Activated naive CD4-positive, alpha-beta T cell treated with anti-CD3 and anti-CD28 coated beads, Interleukin-2, amount 10 ng/mL, durations not matched to agents 7 days and 5 days (primary cell): ENCODE measurements at places on chromosomes 4 and X.

GRCh38 chr4:118398226-118399090 lies 45.7 kb upstream of the PRSS12 start:
- no peak for DNase-seq

- no peak for DNase-seq
Observed at GRCh38 chr4:184392316-184392715, 82.0 kb downstream of the IRF2 start.

DNA sequence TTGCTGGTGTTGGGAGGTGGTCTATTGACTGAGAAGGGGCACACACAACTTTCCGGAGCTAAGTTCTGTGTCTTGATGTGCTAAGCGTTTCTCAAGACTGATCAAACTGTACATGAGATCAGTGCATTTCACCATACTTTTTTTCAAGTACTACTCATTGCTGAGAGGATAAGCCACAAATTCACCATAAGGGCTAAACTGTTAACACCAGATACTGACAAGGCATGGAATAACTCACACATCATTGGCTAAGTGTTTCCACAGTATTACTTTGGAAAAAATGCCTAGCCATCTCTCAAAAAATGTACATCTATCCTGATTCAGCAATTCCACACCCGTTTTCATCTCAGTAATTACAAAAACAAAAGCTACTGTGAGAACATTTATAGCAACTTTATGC lies 13.0 kb downstream of the RBMX start:
- DNase-seq: no peak

DNA sequence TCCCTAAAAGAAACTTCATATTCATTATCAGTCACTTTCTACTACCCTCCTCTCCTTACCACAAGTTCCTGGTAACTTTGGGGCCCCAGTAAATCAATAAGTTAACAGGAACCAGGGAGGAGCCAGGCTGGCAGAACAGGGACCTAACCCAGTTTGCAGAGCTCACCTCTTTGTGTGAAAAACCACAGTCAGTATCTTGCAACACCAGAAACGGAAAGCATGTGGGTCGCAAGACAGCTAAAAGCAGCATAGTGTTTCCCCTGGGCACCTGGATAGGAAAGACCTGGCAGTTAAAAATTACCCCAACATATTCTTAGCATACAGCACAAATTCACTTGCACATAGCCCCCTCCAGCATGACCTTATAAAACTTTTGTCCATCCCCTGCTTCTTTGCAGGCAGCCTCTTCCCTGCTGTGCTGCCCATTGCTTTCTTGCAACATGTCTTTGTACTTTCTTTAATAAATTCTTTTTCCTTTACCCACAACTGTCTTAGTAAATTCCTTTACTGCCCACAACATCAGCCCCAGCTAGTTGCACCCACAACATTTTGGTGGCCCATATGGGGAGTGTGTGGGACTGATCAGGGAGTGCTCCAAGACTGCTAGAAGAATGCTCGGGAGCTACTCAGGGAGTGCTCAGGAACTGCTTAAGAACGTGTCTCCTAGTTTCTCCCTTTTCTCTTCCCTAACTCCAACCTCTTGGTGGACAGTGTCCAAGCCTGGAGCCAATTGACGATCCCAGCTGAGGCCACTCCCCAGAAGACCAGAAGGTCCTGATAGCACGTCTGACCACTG lies 83.4 kb downstream of the MSN start:
- DNase-seq: peak; percentile 59

DNA sequence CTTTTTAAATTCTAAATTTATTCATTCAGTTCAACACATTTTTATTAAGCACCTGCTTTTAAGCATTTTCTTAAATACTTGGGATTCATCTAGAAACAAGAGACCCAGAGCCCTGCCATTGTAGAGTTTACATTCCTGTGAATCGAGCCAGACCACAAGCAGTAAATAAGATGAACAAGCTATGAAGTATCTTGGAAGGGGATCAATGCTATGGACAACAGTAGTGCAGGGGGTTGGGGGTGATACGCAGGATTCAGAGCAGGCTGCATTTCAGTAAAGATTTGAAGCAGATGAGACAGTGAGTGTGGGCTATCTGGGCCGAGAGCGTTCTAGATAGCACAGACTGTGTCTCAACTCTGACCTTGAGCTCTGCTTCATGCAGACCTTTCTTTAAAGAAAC lies 35.1 kb downstream of the CLDN22 start:
- DNase-seq: no peak

DNA sequence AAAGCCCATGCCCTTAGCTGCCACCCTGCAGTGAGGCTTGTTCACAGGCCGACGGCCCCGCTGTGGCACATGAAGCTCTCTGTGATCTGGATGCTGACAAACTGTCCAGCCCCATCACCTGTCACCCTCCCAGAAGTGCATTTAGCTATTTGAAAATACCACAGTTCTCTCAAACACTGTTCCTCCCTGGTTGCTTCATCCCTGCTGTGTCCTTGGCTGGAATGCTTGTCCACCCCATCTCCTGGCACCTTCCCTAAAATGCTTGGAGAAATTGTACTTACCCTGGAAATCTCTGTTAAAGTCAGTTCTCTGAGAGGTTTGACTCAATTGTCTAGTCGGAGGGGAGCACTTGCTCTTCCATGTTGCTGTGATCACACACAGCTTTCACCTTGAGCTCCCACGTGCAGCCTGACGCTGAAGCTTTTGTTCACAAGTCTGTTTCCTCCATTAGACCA lies 10.1 kb downstream of the SYNPO2 start:
- DNase-seq: no peak

DNA sequence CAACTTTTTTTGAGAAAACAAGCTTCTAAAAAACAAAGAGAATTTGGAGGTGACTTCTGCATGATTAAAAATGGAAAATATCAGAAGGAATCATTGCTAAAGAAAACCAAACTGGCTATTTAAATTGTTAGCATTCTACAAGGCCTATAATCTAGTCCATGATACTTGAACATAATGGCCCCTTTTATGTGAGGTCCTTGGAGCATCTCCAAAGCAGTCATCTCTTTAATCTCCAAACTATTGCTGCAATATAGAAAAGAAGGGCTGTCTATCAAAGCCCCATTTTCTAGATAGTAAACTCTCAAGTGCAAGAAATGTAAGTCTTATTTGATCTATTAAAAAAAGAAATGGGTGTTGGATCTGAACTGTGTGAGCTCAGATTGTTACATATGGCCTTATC lies 615.1 kb downstream of the CENPC start:
- no peak for DNase-seq

DNA sequence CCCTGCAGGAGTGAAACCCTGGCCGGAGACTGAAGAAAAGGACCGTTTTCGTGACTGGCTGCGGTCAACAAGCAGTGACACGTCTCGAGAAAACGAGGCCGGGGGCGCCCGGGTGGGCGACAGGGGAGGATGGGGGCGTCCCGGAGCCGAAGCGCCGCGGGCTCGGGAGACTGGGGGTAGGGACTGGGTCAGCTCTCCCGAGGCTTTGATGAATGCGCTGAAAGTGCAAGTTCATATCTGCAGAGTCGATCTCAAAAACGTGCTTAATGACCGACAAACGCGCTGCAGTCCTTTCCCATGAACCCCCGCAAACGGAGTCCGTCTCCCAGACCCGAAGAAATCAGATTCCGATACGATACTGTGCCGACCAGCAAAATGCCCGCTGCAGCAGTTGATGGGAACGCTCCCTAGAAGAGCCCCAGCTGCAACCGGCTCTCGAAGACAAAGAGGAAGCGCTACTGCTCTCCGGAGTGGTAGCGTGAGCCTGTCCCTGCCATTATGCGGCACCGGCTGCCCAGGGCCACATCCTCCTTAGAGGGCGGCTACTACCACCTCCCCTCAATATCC lies 806 bp upstream of the CD99L2 start:
- DNase-seq: peak; percentile 56

DNA sequence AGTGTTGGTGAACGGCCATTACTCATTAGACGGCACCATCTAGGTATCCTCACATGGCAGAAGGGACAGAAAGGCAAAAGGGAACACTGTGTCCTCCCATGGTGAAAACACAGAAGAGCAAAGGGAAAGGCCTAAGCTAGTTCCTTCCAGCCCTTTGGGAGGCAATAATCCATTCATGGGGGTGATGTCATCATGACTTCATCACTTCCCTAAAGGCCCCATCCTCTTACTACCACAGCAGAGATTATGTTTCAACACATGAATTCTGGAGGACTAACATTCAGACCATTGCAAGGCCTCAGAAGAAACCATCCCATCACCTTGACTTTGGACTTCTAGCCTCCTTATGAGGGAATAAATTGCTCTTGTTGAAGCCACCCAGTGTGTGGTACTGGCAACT lies 238.2 kb downstream of the MGST2 start:
- DNase-seq: no peak

GRCh38 chr4:24968278-24968677 lies 55.4 kb upstream of the CCDC149 start:
- no peak for DNase-seq

DNA sequence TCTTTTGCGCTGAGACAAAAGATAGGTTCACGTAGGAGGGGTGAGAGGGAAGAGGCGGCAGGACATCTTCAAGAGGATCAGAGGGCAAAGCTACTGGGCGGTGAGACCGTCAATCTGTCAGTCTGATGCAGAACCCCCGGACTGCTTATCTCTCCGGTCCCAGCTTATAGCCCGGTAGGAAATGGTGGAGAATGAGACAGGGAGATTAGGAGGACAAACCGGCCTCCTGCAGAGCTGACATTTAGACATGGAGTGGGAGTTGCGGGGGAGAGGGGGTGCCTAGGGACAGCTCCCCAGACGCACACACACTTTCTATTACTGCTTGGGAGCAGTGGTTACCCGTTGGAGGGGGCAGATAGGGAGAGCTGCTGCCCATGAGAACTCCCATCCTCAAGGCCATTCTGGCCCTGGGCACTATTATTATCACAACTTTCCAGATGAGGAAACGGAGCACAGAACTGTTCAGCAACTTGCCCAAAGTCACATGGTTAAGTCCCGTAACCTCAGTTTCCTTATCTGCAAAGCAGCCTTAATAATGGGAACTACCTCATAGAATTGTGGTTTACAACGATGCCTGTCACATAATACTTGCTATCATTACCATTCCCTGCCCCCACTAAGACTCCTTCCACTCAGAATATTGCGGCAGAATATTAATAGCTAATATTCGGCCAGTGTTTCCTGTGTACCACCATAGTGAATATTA lies 1.1 kb upstream of the HDAC6 start:
- peak; percentile 21 for DNase-seq

GRCh38 chrX:108438110-108438623 lies at the start of gene COL4A6:
COL4A6 (minus strand) TSS chrX:108438422; CDS start chrX:108438196, 226 bp downstream.
- no peak for DNase-seq

DNA sequence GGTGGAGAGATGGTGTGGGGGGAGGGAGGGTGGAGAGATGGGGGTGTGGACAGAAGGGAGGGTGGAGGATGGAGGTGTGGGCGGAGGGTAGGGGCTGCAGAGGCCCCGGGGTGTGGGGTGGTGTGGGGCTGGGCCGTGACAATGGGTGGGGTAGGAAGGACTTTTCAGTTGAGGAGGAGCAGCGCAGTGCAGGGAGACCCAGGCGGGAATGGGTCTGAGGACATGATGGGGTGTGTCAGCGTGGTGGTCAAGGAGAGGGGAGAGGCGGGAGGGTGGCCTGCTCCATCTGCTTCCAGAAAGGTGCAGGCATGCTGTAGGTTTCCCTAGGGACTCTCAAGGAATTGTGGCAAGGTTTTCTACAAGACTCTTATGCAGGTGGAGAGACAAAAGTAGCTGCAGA lies 48.9 kb downstream of the RGS12 start:
- no peak for DNase-seq

- no peak for DNase-seq
Observed at GRCh38 chr4:157591245-157591644, 370.7 kb downstream of the GRIA2 start.

- no peak for DNase-seq
Observed at GRCh38 chrX:100648458-100649417, 4.7 kb downstream of the SRPX2 start.

DNA sequence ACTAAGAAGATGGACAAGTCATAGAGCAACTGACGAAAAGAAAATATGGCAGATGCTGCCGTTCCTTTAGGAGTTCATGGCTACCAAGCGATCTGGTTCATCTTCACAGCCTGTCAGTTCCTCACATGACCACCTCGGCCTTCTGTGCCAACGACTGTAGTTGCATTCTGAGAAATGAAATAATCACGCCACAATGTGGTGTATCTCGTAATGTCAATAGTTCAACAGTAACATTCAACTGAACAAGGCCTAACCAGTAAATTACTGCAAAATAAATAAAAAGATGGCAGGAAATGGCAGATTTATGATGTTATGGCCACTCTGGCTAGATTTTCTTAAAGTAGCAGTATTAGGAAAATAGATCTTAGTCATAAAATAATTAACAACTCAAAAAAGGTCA lies 4.4 kb downstream of the GPRIN3 start:
- peak; percentile 59 for DNase-seq

DNA sequence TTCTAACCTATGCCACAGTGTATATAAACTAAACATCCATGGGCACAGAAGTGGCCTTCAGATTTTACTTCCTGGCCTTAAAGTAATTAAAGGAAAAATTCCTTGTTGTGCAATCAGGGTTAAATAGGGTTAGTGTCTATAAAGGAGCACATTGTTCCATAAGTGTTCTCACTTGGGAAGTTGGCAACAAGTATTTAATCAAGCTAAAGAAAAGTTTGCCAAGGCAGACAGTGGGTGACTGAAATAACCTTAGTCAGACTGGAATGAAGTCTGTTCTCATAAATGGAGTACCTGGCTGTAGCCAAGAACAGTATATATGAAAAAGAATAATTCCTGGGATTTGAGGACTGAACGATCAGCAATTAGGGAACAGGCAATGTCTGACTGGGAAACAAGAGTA lies 213.6 kb downstream of the HTR2C start:
- no peak for DNase-seq

- DNase-seq: no peak
Observed at GRCh38 chr4:54484383-54484782, 173.4 kb upstream of the KIT start.

DNA sequence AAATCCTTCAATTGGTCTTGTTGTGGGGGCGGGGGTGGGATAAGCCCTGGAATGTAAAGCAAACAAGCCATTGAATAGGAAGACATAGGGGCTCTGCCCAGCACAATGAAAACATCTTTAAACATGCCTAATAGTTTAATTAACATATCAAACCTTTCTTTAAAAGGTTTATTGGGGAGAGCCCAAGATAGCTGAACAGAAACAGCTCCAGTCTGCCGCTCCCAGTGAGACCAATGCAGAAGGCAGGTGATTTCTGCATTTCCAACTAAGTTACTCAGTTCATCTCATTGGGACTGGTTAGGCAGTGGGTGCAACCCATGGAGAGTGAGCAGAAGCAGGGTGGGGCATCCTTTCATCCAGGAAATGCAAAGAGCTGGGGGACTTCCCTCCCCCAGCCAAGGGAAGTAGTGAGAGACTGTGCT lies 327.2 kb upstream of the CNKSR2 start:
- DNase-seq: no peak

DNA sequence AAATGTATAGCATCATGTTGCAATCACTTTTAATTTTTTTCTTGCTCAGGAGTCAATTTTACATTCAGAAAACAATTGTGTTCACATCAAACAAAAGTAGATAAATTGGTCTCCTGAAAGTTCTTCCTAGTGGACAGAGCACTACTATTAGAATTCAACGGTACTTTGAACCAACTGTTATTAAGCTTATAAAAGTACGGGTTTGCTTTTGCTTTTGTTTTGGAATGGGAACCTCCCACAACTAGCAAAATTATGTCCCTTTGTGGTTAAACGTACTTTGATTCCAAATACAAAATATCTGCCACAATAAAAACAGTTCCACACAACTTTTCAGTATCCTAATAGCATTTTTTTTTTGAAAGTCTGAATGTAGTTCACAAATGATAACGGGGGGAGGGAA lies 8.6 kb upstream of the MAPK10 start:
- no peak for DNase-seq

GRCh38 chrX:93259029-93259428 lies 414.3 kb downstream of the NAP1L3 start:
- no peak for DNase-seq
